ENCODE measurements at places on chromosomes 11 and 22.

- DNase-seq: no peak
These were observed 6.6 kb upstream of the CDC42BPG start for GRCh38 chr11:64850979-64851567.

- peak; percentile 65 for DNase-seq
These were observed 1.7 kb upstream of the TXNRD2 start for GRCh38 chr22:19943082-19944026.

- no peak for DNase-seq
These were observed 319.7 kb upstream of the CTSC start for GRCh38 chr11:88657076-88657738.

GRCh38 chr22:50702261-50702671, 29.6 kb downstream of the SHANK3 start:
- no peak for DNase-seq

GRCh38 chr22:44758344-44758973, 6.1 kb downstream of the ARHGAP8 start:
- no peak for DNase-seq

GRCh38 chr22:41249442-41249841, 8.7 kb upstream of the CHADL start:
- DNase-seq: no peak

DNA sequence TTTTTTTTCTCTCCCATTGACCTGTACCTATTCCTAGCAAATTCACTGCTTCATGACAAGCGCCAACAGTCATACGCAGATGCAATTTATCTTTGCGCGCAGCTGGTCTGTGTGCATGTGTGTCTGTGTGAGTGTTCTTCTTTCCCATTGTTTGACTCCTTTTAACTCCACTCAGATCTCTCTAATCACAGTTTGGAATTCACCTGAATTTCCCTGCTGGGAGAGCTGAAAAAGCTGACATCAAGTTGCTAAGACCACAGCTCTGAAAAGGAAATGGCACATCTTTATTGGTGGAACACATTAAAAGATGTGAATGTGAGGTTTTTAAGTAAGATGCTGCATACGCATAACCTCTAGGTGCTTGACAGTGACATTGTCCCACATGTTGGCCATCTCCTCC, 187.4 kb upstream of the MTMR2 start:
- no peak for DNase-seq

All from prostate gland (tissue), 2 donors.